ENCODE measurements at places on chromosomes 4 and X.
A peak's percentile ranks its signal among the peaks of the same experiment; 100 is the strongest.

GRCh38 chrX:71941145-71941544, 30.5 kb downstream of the NHSL2 start:
- no peak for DNase-seq

DNA sequence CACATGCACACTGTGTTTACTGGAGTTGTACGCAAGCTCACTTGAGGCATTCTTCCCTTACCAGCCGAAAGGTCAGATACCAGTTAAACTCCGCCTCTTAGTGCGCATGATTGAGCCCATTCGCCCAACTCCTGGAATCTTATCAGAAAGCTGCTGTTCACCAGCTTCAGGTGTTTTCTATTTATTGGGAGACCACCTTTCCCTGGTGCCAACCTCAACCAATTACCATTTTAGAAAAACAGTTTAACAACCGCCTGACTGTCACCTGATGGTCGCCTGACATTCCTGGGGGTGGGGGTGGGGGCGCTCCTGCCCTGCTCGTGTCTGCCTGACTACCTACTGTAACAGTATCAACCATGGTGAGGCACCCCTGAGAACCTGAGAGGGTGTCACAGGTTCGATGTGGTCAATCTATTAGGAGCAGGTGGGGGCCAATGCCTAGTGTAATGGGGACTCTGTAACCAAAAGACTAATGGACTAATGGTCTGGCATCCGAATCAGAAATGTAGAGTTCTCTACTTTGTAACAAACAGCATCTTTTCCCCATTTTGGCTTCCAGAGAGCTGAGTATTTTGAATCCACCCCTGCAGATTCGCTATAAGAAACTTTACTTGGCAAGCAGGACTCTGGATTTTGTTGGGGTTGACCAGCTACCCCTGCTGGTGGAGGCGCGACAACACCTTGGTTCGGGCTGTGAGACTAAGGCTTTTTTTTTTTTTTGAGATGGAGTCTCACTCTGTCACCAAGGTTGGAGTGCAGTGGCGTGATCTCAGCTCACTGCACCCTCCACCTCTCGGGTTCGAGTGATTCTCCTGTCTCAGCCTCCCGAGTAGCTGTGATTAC, 58.2 kb upstream of the ZNF157 start:
- DNase-seq, result peak; percentile 0

GRCh38 chrX:68440940-68441339, 7.6 kb upstream of the OPHN1 start:
- no peak for DNase-seq

DNA sequence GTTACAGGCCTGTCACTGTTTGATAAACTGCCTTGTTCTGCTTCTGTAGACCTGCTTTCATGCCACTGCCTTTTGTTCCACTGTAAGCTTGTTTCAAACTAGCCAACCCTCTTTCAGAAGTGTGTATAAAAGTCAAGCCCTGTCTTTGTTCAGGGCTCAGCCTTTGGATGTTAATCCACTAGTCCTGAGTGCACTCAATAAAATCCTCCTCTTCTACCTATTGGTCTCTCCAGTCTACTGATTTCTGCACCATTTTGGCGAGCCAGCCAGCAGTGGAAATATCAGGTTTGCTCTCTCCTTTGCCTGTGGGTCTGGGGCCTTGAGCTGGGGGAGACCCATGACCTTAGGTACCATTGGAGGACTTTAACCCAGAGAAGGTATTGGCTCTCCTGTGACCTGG, 901.6 kb upstream of the NDST4 start:
- DNase-seq, result no peak

GRCh38 chr4:122922877-122923511, 597 bp upstream of the NUDT6 start:
- peak; percentile 75 for DNase-seq

DNA sequence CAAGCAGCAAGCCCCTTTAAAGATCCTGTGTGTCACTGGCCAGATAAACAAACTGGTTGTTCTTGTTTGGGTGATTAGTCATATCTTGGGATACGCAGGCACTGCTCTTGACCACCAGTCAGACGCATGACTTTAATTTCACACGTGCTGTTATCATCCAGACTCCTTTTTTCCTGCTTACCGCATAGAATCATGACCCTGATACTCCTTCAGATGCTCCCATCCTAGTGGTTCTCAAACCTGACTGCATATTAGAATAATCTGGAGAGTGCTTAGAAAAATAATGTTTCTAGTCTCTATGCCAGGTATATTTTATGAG, 78.8 kb downstream of the CLDN22 start:
- DNase-seq, result no peak

GRCh38 chrX:124736553-124737270, 390.3 kb downstream of the SH2D1A start:
- no peak for DNase-seq

- no peak for DNase-seq
Measured at GRCh38 chrX:70470850-70471289, 26.2 kb downstream of the DLG3 start.

GRCh38 chr4:76377911-76378310, 43.0 kb downstream of the CCDC158 start:
- DNase-seq, result no peak

DNA sequence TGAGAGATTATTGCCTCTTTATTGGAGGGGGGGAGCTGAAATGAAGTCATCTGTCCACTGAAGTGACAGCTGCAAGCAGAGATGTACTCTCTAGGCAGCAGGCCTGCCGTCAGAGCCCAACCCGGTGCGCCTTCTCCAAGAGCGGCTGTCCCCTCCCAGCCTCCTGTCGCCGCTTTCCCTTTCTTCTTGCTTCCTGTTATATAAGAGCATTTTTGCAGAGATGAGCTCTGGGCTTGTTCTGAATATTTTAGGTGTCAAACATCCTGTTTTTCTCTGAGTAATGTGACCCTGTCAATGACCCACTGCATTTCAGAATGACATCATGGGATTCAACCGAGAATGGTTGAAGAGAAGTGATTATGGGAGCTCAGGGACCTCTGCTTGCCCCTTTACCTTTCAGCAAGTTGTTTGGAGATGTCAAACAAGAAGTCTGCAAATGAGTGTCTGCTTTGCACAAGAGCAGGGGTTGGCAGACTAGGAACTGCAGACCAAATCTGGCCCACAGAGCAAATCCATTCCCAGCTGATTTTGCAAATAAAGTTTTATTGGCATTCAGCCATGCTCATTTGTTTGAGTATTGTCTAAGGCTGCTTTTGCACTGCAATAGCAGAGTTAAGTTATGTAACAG, 79.9 kb downstream of the SLC9A6 start:
- peak; percentile 13 for DNase-seq

DNA sequence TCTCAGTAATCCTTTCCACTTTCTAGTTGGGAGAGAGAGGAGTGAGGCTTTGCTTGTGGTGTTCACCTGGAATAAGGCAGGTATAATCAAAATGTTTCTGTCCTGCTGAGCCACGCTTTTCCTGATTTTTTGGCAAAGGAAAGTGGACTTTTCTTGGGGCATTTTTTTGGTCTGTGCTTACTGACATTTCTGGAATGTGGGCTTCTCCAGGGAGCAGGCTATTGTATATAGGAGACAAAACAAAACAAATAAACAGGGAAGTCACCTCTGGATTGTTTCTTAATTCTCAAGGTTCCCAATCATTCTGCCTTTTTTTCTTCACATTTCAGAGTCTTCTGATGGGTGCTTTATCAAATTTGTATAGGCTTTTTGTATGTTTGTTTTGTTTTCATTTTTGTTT, 25.7 kb upstream of the RP2 start:
- no peak for DNase-seq

- DNase-seq, result no peak
Measured at GRCh38 chr4:38780833-38781484, 1.8 kb downstream of the TLR10 start.

GRCh38 chr4:155402941-155403340, 26.2 kb upstream of the MAP9 start:
- no peak for DNase-seq

DNA sequence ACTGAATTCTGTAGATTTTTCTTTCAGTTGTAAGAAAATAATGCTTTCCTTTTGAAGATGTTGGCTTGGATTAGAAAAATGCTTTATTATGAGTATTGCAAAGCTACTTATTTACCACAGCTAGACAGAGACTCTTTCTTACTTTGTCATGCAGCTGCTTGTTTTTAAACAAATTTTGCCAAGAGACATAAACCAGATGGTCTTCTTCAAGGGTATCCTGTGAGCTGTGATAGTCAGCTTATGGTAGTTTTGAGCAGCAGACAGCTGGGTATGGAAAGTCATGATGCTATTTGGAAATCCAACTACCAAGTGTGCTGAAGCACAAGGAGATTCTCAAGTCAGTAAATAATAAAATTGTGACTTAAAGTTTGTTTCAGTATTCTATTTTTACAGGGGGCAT, 941.5 kb downstream of the DMD start:
- no peak for DNase-seq

- no peak for DNase-seq
Measured at GRCh38 chrX:78769946-78770345, 22.4 kb downstream of the LPAR4 start.

DNA sequence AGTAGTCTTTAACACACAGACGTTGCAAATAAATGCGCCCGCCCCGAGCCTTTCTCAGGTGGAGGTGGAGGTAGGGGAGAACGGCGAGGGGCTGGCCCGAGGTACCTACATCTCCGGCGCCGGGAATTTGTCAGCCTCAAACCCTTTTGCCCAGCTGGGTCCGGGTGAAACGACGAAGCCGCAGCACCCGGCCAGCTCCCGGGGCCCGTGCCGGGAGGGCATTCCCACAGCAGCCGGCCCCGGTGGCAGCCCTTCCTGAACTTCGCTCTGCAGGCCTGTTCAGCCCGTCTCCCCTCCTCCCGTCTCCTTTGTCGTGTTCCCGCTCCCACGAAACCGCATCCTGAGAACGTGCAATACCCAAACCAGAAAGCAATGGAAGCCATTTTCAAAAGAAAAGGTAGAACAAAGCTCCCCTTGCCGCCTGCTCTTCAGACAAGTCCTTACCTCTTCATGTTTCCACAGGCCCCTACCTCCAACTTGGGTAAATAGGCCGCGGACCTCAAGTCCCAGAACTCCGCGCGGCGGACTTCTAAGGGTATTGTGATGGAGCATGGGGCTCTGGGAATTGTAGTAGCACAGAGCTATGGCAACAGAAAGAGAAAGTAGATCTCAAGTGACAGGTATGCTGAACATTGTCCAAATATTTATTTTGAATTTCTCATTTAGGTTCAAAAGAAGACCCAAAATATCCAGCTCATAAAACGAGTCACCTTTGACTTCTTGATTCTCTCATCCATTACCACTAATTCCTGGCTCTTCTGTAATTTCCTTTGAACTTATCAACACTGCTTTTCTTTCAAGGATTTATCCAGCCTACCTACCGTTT, at the start of gene RBM41:
Gene RBM41 (minus strand): TSS at position 501 of the 826 bp plus-strand sequence. CDS start 49 bp downstream, at position 452.
- peak; percentile 19 for DNase-seq

DNA sequence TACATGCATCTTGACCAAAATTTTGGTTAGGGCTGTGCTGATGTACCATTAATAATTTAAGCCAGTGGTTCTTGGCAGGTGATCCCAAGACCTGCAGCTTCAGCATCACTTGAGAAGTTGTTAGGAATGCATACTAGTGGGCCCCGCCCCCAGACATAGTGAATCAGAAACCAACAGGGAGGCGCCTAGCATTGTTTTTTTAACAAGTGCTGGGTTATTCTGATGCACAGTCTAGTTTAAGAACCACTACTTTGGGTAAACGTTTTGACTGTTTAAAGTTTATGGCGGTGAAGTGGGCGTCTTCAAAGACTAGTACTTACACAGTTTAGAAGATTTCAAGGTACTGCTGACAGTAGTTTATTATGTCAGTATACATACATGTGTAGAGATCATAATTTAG, 23.6 kb downstream of the FAM199X start:
- no peak for DNase-seq

DNA sequence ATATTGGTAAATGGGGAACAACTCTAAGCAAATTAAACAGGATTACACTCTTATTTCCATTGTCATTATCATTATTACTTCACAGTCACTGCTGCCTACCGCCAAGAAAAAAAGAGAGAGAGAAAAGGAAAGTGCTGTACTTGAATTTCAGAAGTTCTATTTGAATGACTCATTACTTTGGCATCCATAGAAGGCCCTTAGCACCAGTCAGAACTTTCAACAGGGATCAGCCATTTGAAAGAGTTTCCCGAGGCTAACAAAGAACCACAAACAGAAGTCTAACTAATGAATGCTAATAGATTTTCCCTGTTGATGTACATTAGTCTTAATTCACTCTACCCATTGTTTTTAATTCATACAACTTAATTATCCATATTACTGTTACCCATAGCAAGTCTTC, 116.3 kb downstream of the SHROOM4 start:
- DNase-seq, result no peak

GRCh38 chr4:4667622-4668081, 125.8 kb upstream of the STX18 start:
- no peak for DNase-seq

- no peak for DNase-seq
Measured at GRCh38 chr4:80831383-80832361, 198.8 kb upstream of the BMP3 start.

DNA sequence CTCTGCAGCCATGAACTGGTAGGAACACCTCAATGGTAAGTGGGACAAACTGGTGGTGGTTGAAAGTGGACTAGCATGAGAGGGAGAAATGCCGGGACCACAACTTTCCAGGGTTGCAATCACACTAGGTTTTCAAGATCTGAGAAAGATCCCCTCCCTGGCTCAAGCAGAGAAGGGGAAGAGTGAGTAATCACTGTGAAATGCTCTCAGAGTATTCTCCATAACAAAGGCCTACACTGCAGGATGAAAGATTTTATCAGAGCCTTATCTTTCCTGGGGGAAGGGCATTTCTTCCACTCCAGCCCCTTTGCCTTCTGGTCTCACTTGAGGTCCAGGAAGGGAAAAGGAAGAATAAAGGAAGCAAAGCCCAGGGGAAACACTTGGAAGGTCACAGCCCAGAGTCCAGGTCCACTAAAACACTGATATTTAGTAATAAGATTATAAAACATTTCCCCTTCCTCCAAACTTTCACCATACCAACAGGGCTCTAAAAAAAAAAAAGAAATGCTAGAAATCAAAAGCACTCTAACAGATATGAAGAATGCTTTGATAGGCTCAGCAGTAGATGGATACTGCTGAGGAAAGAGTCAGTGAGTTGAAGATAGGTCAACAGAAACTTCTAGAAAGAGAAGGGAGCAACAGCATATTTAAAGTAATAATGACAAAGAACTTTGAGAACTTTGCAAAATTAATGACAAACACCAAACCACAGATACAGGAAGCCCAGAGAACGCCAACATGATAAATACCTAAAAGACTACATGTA, 95.9 kb downstream of the WDFY3 start:
- DNase-seq, result peak; percentile 37

- no peak for DNase-seq
Measured at GRCh38 chr4:184444953-184445309, 29.4 kb downstream of the IRF2 start.

GRCh38 chrX:5774446-5774845, 454.2 kb downstream of the NLGN4X start:
- DNase-seq, result no peak

Data from SW 1271 (cell line).